ENCODE measurements at places on chromosomes 13 and 19. TPM values are rescaled to one million over a fixed set of nuclear protein-coding genes. Genes with fewer than 3 reads are reported as not detected.

CRX gene
- polyA plus RNA-seq: not detected

CEACAM8 gene
- polyA plus RNA-seq: not detected

FARP1 gene
- 36.6 TPM for polyA plus RNA-seq

LONP1 gene
- 352 TPM for polyA plus RNA-seq

ZNF835 gene
- 1.0 TPM for polyA plus RNA-seq

KLK10 gene
- 0.56 TPM for polyA plus RNA-seq

ZNF816 gene
- 4.3 TPM for polyA plus RNA-seq

ZNF841 gene
- 16.7 TPM for polyA plus RNA-seq

C19orf85 gene
- not detected for polyA plus RNA-seq

CEACAM16 gene
- 0.57 TPM for polyA plus RNA-seq

CEACAM3 gene
- 0.30 TPM for polyA plus RNA-seq

LGALS13 gene
- polyA plus RNA-seq: not detected

NKPD1 gene
- polyA plus RNA-seq: 0.16 TPM

ATP11A gene
- polyA plus RNA-seq: 11.4 TPM

LENG8 gene
- polyA plus RNA-seq: 247 TPM

YJEFN3 gene
- 6.1 TPM for polyA plus RNA-seq

SYNE4 gene
- 0.18 TPM for polyA plus RNA-seq

NXNL1 gene
- 4.8 TPM for polyA plus RNA-seq

FPR1 gene
- 2.3 TPM for polyA plus RNA-seq

C19orf38 gene
- 1.1 TPM for polyA plus RNA-seq

TCF3 gene
- polyA plus RNA-seq: 45.1 TPM

DCT gene
- polyA plus RNA-seq: 0.80 TPM

HSH2D gene
- 4.7 TPM for polyA plus RNA-seq

MADCAM1 gene
- polyA plus RNA-seq: 4.8 TPM

FUT6 gene
- polyA plus RNA-seq: 0.03 TPM

ECSIT gene
- 122 TPM for polyA plus RNA-seq

ZNF345 gene
- 5.4 TPM for polyA plus RNA-seq

BRSK1 gene
- polyA plus RNA-seq: 7.2 TPM

SCGB2B2 gene
- 0.62 TPM for polyA plus RNA-seq

ZNF460 gene
- polyA plus RNA-seq: 0.54 TPM

EMP3 gene
- polyA plus RNA-seq: 409 TPM

GET3 gene
- polyA plus RNA-seq: 56.7 TPM

PIN1 gene
- 95.2 TPM for polyA plus RNA-seq

SPRYD7 gene
- 18.5 TPM for polyA plus RNA-seq

TPTE2 gene
- polyA plus RNA-seq: 0.24 TPM

OR7C1 gene
- 1.3 TPM for polyA plus RNA-seq

ZNF700 gene
- polyA plus RNA-seq: 27.3 TPM

PNMA8C gene
- polyA plus RNA-seq: 0.47 TPM

PDX1 gene
- polyA plus RNA-seq: not detected

Data from adrenal gland (tissue), 19 donors.